ENCODE measurements at places on chromosomes 12 and 14.
A peak's percentile ranks its signal among the peaks of the same experiment; 100 is the strongest.

DNA sequence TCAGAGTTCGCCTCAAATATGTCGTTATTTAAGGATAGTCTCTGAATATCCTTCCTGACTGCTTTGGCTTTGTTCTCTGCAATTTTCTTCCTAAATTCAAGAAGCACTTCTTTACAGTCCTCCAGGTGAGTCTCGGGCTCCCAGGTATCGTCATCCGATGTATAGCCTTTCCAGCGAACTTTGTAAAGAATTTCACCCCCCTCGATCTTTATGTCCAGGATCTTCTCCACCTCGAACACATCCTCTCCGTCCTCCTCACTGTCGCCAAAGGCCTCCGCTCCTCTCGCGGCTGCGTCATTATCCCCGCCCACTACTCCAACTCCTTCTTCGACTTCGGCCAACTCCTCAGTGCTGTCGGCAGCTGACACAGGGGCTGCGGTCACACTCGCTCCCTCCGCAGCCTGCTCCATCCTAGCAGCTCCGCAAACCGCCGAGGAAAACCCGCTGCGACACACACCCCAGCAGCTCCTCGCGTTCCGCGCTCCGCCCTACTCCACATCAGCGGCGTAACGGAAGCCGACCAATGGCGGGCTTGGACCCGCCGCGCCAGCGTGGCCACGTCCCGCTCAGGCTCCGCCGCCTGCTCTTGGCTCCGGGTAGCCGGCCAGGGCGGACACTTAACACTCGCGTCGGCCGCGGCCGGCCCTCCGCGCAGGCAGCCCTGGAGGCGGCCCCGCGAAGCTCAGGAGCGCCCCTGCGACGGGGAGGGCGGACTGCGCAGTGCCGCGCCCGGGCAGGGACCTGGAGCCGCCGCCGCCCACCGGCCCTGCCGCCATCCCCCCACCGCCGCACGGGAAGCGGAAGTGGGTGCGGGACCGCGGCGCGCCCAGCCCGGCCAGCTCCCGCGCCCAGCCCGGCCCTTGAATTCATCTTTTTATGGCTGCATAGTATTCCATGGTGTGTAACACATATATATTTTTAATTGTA lies 4.1 kb downstream of the CD163L1 start:
- DNase-seq, result no peak

DNA sequence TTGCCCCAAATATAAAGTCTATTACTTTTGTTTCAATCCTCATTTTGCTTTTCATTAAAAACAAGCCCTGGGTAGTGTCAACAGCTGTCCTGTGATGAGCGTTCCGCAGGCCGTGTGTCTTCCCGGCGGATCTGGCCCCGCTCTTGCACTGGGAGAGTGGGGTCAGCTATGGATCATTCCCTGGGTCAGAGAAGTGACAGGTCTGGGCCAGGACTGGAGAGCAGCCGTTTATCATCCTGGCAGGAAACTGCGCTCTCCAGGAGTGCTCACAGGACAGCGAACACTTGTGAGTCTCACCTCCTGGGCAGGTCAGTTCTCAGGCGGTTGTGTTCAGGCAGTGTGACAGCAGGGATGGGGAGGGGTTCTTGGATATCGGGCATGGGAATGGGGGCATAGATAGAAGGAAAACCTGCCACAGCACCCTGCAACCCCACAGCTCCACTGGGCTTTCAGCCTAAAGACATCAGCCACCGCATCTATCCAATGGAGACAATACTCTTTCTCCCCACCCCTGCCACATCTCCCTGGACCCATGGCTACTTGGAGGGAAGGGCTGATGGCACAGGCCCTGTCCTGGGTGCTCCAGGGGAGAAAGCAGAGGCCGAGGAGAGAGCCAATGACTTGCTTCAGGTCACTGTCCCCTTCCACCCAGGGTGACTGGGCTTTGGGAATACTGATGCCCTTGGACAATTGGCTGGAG lies 47.8 kb upstream of the CHGA start:
- no peak for DNase-seq

DNA sequence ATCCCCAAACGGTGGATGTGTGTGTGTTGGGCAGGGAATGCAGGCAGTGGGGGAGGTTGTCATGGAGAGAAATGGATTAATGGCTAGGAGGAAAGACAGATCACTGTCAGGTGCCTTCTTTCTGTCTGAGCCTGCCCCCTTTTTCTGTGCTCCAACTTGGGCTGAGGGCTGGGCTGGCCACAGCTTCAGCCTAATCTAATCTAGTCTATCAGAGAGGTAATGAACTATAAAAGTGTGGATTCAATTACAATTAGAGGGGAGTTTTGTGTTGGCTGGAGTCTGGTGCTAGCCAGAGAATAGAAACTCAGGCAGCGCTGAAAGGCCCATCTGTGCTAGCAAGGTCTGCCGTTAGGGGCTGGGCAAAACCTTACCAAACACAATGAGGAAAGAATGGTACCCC lies 41.2 kb downstream of the NEUROD4 start:
- no peak for DNase-seq

- no peak for DNase-seq
These were observed at the start of gene FIGNL2 for GRCh38 chr12:51848326-51848727. TSS of gene FIGNL2 (minus strand) at chr12:51848718. CDS start at chr12:51822413, 26,305 bp downstream.

DNA sequence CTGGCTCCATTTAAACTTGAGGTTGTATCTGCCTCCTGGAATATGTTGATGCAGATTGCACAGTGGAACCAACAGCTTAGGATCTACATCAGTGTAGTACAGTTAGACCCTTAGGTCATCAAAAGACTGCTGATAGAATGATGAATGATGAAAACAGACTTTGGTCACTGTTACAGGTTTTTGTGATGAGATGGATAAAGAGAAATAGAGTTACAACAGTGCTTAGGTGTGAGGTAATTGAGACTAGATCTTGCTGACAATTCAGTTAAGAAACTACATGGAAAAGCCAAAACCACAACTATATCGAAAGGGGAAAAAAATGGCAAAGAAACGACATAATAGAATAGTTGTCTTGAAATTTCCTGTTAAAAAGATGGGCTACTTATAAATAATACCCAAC lies 145.7 kb upstream of the LMNTD1 start:
- DNase-seq, result no peak

- DNase-seq, result no peak
These were observed 196.2 kb downstream of the ITPR2 start for GRCh38 chr12:26636710-26637328.

GRCh38 chr12:15273896-15274295 lies 48.4 kb upstream of the PTPRO start:
- DNase-seq, result peak; percentile 70

DNA sequence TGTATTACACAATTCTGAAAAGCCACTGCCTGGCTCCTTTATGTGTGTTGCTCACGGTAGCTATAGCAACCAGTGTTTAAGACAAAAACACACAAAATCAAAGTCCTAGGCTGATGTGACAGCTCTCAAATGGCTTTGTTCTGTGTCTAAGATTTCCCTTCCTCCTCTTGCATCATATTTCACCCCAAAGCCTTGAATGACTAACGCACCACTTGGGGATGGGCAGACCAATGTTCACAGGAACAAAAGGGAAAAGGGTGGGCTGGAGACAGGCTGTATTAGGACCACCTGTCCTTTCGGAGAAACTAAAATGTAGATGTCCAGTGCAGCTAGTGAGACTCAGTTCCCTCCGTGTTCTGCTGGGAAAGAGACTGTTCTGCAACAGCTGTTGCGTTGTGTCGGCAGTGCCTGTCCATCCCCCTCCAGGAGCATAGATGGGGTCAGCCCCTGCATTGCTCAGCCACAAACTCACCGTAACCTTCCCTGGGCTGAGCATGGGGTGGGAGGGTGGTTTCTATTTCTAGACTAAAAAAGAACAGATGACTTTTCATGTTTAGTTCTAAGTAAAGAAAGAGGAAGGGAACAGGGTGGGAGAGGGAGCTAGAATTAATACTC lies 26.8 kb upstream of the DAAM1 start:
- peak; percentile 94 for DNase-seq

DNA sequence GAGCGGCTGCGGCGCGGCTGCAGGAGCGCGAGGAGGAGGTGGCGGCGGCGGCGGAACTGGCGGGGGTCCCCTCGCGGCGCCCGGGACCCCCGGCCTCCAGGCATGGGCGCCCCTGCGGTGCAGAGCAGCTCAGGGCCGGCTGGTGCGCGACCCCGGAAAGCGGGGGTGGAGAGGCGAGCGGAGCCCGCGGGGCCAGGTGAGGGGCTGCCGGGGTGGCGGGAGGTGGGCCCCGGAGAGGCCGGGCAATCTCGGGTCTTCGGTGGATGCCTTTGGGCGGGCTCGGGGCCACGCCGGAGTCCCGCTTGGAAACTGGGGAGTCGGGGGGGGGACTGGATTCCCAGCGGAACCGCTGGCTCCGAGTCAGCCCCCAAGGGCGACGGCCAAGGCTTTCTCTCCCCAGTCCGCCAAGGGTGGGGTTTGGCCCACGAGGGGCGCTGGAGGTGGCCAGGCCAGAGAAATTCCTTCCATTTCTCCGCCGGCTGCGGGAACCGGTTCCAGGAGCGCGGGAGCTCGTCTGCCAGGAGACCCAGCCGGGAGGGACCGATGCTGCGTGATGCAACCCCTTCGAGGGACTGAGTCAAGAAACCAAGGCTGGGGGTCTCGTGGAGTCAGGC lies 13.9 kb upstream of the NR4A1 start:
- DNase-seq, result no peak

GRCh38 chr12:131608740-131609690 lies 101.9 kb upstream of the SFSWAP start:
- peak; percentile 55 for DNase-seq

DNA sequence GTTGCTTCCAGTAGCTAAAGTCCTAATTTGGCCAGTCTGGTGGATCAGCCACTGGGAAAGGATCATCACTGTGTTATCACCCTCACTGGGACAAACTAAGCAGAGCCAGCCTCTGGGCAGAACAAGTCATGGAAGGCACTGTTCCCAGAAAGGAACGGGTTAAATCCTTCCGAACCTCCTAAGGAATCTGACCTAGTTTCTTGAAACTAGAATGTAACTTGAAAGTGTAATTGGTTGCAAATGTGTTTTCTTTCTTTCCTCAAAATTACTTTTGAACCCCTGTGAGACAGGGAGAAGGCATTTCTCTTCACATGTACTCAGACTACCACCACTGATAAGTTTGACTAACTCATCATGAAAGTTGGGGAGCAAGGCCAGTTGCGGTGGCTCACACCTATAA lies 18.7 kb upstream of the KICS2 start:
- no peak for DNase-seq

- DNase-seq, result no peak
These were observed 20.3 kb upstream of the CLEC4E start for GRCh38 chr12:8561011-8561410.

- DNase-seq, result no peak
These were observed 163.9 kb upstream of the VASH1 start for GRCh38 chr14:76597387-76597786.

DNA sequence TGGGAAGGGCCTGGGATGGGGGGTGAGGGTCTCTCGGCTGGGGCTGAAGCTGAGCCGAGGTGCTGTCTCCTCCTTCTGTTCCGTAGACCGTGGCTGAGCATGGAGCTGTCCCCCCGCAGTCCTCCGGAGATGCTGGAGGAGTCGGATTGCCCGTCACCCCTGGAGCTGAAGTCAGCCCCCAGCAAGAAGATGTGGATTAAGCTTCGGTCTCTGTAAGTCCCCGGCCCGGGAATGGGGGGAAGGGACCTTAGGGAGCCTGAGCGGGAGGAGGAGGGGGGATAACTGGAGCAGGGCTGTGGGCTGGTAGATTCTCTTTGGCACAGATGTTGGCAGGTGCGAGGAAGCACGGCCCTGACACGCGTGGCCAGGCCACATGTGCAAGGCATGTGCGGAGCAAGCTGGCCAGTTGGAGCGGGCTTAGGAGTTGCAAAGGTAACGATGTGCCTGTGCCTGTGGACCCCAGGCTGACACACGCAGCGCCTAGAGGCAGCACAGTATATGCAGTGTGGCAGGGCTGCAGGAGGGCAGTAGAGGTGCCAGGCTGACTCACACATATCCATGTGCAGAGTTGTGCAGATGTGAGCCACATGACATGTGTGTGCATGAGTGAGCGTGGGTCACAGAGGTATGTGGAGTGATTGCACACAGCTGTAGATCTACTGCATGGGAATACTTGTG lies 512 bp downstream of the PDE1B start:
- DNase-seq, result no peak

DNA sequence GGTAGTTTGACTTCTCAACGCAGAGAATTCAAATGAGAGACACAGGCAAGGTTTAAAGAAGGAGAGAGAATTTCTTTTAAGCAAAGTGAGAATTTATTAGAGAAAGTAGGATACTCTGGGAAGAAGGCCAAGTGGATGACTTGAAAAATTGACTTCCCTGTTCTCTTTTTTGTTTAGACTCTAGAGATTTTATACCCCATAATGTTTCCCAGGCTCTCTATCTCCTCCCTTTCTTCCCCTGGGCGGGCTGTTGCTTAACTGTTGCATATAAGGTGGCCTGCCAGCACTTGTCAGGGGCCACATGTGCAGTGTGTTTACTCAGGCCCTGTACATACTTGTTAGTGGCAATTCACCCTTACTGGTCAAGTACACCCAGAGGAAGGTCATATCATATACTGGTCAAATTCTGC lies 403.7 kb downstream of the SLC6A15 start:
- DNase-seq, result no peak

- no peak for DNase-seq
These were observed 27.6 kb downstream of the CDKN1B start for GRCh38 chr12:12744546-12745305.
